ENCODE measurements at places on chromosomes 3 and 15.

GRCh38 chr3:71211083-71211482 lies 372.4 kb downstream of the FOXP1 start:
- no peak for DNase-seq

- DNase-seq, result no peak
Measured at GRCh38 chr3:162521669-162522068, 1025.1 kb downstream of the OTOL1 start.

DNA sequence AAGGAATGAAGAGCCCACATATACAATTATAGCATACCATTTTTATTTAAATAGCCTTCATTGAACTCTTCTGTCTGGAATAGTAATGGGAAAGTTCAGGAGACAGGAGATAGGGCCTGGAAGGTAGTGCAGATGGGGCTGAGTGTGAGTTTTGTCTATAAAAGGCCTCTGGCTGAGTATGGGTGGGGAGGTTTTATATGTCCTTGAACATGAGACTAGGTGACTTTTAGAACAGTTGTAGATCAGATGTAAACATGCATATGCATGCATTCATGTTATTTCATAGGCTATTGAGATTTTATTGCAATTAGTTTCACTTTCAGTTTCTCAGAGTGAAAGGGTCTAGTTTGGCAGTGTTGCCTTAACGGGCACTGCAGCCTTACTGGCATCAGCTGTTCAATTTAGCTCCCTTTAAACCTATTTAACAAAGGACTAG lies 27.1 kb downstream of the CGGBP1 start:
- no peak for DNase-seq

DNA sequence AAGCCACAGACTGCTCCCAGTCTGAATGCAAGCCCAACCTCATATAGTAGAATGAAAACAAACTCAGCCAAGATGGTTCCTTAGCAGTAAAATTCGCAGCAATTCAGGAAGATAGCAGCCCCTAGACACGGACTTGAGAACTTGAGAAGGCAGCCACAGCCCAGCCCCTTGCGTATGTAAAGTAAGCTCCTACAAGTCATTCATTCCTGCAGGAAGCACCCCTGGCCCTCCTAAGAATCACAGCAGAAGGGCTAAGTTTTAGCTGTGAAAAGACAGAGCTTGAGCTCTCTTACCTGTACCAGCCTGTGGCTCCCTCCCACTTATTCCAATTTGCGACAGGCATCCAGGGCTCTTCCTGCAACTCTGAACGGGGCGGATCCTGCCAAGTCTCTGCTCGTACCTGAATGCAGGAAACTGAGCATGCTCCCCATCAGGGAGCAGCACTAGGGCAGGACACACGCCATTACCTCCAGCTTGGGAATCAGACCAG lies 136.4 kb downstream of the MAGI1 start:
- DNase-seq, result no peak

DNA sequence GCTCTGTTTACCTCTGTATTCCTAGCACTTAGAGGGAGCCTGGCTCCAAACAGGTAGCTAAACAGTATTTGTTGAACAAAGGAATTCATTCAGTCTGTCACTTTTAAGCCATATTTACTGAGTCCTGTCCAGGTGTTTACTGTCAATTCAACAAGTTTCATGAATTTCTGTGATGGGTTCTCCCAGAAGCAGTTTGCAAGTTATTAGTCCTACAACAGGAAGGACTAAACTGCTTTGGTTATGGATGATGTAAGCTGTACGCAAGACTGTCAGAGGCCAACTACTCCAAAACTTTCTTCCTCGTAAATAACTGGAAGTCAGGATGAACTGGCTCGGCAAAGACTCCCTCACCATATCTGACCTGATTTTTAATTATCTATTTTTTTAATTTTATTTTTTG lies 25.1 kb downstream of the STIMATE start:
- DNase-seq, result no peak

DNA sequence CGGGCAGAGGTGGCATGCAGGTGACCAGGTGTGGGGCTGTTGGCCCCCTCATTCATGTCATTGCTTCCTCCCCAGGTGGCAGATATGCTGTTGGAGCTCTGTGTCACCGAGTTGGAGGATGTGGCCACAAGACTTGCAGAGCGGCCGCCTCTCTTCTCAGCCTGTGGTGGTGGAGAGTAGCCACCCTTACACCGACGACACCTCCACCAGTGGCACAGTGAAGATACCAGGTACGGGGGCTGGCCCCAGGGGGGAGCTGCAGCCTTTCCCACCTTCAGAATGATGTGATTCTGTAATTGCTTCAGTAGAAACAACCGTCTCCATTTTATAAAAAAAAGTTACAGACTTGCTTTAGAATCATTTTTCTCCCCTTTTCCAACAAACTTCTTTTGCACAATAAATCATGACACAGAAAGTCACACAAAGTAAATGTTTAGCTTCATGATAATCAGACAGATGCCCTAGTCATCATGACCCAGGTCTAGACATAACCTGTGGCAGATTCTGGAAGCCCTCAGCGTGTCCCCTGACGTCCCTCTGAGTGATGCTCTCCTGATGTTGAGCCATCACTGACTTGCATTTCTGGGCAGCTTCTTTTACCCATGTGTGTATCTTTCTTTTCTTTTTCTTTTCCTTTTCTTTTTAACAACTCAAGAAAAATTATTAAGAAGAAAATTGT lies 76.0 kb upstream of the FAN1 start:
- DNase-seq, result no peak

DNA sequence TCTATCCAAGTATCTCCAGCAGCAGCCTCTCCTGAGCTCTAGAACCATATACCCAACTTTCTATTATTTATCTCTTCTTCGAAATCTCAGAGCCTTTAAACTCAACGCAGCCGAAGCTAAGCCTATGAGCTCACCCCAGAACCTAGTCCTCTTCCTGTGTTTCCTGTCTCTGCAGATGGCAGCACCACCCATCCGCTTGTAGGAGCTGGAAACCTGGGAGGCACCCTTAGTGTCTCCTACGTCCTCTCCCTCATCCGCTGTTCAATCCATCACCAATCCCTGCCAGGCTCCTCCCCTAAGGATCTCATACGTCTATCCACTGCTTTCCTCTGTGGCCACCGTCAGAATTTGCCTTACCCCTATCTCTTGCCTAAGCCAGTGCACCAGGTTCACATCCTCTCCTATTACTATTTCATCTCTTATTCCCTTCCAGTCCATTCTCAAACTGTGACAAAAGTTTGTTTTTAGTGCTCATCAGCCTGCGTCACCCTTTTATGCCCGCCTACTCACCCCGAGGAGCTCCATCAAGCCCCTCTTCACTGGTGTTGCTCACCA lies 9.6 kb downstream of the VGLL4 start:
- no peak for DNase-seq

DNA sequence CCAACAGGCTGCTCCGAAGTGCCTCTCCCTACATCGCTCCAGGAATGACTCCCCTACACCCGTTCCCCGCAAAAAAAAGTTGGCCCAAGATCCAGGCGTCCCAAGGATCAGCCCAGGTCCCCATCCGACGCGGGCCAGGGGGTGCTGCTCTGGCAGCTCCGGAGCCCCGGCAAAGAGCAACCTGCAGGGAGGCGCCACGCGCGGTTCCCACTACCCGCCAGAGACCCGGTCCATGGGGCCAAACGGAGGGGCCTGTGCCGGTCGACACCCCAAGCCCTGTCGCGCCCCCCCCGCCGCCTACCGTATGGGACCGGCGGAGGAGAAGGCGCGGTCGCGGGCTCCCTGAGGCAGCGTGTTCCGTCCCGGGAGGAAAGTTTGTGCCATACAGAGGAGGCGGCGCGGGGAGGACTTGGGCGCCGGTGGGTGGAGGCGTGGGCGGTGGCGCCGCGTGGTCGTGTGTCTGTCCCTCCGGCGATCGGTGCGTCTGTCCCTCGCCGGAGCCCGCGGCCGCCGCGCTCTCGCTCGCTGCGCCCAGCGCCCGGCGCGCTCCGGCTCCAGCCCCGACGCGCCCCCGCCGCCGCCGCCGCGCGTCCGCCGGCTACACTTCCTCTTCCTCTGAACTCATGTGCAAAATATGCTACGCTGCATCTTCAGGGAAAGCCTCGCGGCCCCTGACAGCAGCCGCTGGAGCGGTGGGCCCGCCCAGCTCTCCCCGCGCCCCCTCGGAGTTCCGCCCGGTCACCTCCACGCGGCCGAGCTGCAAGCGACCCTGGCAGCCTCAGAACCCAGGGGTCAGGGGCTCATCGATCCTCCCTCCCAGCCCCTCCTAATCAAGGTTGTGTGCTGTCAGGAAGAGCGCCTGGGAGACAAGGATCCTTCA lies at the start of gene RFTN1:
Gene RFTN1 (minus strand): TSS at position 559 of the 880 bp plus-strand sequence. CDS start 19,830 bp downstream, outside the sequence.
- peak; percentile 38 for DNase-seq

DNA sequence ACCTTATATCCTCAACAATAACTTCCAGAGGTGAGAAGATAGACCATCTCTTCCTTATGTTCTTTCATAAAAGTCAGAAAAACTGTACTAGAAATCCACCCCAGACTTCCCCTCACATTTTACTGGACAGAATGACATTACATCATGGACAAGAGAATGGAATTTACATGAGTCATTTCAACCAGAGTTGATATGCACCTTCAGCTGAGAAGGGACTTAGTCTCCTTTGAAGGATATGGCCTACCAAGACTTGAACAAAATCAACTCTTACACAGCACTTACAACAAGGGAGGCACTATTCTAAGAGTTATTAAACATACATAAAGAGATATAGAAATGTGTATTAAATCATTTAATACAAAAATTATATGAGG lies 380.0 kb upstream of the DPH6 start:
- DNase-seq, result no peak

DNA sequence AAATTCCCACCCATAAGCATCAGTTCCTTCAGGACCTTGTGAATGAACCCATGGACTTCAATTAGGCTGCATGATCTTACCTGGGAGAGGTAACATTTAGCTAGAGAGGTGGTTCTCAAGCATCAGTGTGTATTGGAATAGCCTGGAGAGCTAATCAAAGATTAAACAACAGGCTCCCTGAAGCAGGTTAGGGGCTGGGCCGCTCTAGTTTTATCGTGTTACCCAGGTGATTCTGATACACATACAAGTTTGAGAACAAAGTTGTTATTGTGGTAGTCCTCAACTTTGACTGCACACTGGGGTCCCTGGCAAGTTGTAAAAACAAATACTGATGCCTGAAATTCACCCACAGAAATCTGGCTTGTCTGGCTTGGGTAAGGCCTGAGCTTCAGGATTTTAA lies 31.2 kb downstream of the MYH15 start:
- no peak for DNase-seq

Measured in activated T-cell treated with anti-CD3 and anti-CD28 coated beads for 1 hour (primary cell).